ENCODE measurements at places on chromosomes 2 and 18.

GRCh38 chr2:18311420-18312195, 248.8 kb downstream of the RDH14 start:
- no peak for DNase-seq

GRCh38 chr18:50656396-50656795, 96.5 kb downstream of the MAPK4 start:
- DNase-seq, result no peak

DNA sequence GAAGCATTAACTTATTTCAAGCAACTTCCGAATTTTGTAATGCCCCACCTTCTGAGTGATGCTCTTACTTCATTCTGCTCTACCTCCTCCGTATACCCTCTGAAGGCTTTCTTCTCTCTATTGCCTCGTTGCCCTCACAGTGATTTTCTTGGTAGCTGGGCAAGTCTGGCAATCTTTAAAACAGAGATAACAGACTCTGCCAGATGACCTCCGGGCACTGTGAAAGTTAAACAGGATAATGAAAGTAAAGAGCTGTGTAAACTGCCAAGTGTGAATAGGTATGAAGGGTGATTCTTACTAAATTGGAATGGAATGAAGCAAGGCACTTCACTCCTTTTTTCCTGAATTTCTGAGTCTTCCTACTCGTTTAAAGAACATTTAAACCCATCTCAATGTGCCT, 207.3 kb upstream of the GYPC start:
- DNase-seq, result no peak

DNA sequence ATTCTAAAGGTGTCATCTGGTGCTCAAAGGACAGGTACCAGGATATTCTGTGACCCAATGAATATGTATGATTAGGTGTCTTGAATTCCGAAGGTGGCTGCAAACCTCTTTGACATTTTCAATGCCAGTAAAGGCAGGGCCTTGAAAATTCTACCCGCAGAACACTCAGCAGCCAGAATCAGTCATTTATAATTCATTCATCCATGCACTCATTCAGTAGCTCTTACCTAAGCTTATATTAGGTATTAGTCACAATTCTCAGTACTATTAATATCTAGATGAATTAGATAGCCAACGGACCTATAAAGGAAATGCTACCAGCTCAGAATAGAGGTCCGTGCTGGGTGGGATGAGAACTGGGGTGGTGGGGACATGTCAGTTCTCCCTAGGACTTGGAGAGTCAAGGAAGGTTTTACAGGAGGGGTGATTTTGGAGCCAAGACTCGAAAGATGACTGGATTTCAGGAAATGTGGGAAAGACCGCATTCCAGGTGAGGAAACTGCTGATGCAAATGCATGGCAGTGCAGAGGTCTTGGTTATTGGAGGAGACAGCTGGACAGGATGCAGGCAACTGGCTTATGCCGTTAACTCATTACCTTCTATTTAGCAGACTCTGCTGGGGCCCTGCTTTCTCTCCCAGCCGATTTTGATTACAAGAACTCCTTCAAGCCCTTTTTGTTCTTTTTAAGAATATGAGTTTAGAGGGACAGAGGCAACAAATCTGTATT, 7.2 kb downstream of the TRIB2 start:
- DNase-seq, result no peak

GRCh38 chr2:160889439-160890170, 270.6 kb upstream of the TANK start:
- DNase-seq, result no peak

GRCh38 chr18:48860269-48861180, 90.2 kb downstream of the SMAD7 start:
- no peak for DNase-seq

DNA sequence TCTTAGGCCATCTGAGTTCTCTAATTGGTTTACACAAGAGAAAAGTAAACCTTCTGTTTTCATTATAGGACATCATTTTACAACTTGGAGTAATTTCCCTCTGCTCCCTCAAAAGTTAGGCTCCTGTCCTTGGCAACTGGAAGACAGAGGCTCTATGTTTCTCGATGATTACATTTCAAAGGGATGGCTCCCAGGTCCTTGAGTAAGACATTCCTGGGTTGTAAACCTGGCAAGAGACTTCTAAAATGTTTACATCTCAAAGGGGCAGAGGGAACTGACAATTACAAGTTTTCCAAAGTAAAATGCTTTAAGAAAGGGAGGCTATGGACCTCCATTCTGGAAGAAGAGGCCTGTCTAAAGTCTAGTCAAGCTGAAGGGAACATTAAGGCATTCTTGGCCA, 268.3 kb upstream of the REG3G start:
- no peak for DNase-seq

GRCh38 chr2:202841090-202841867, 30.3 kb downstream of the ICA1L start:
- no peak for DNase-seq

GRCh38 chr2:172889768-172890430, 154.3 kb downstream of the RAPGEF4 start:
- DNase-seq, result no peak

GRCh38 chr2:97706708-97707345, 6.5 kb upstream of the ZAP70 start:
- no peak for DNase-seq

- DNase-seq, result no peak
Observed at GRCh38 chr2:48709096-48710034, 46.2 kb downstream of the LHCGR start.

GRCh38 chr2:181474222-181474881, 17.2 kb downstream of the ITGA4 start:
- DNase-seq, result no peak

GRCh38 chr18:57439609-57439968, 4.4 kb downstream of the ONECUT2 start:
- no peak for DNase-seq

DNA sequence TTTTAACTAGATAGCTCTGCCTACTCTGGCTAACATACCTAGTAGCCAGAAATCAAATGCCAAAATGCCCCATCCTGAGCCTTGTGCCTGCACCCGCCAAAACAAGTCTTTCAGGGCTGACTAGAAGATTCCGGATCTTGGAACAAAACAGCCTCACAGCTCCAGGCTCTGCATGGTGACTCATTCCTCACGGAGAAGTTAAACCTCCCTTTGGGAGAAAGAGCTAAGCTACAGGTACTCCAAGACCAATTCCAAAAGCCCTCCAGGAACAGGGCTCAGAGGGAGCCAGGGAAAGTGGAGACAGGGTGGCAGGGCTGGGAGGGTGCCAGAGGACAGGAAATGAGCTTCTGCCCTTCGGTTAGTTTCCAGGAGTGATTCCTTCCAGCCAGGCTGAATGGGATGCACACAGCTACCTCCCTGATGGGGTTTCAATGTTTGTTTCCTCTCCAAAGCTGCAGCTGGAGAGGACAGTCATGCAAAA, 295.6 kb downstream of the TNS1 start:
- DNase-seq, result no peak

GRCh38 chr2:15073664-15074063, 441.1 kb downstream of the LRATD1 start:
- DNase-seq, result peak; percentile 14

DNA sequence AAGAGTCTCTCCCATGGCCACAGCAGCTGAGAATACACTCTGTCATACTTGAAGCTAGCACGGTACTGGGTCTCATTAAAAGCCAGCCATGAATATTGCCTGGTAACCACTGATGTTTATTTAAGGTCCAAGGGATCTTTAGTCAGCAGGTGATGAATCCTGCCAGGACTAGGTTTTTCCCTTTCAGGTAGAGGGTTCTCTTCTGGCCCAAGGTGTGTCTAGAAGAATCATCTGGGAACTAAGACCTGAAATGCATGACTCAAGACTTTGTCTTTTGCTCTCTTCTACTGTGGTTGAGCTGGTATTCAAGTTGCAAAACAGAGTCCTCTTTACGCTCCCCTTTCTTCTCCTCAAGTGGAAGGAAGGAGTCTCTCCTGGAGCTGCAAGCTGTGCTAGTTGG, 400.5 kb upstream of the FSIP2 start:
- DNase-seq, result no peak

- no peak for DNase-seq
Observed at GRCh38 chr18:32302806-32303205, 113.0 kb downstream of the MEP1B start.

DNA sequence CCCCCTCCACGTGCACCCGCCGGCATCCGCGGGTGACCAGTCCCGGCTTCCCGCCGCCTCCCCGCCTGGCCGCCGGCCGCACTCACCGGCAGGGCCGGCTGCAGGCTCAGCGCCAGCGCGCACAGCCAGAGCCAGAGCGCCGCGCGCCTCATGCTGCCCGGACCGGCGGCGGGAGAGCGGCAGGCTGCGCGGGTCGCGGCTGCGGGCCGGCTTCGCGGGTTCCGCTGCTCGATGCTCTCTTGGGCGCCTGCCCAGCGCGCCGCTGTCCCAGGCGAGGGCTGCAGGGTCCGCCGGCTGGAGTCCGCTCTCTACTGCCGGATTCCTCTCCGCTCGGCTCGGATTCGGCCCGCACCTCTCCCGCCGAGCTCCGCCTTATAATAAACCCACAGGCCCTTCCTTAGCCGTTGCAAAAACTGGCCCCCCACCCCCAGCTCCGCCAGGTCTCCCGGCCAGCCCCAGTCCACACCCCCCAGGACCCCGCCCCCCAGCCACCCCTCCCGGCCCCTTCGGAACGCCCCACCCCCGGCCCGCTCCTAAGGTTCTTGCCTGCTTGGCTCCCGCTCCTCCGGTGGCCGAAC, at the start of gene SDC1:
Gene SDC1 (minus strand): TSS at position 415 of the 578 bp plus-strand sequence. CDS start 263 bp downstream, at position 152.
- peak; percentile 24 for DNase-seq

DNA sequence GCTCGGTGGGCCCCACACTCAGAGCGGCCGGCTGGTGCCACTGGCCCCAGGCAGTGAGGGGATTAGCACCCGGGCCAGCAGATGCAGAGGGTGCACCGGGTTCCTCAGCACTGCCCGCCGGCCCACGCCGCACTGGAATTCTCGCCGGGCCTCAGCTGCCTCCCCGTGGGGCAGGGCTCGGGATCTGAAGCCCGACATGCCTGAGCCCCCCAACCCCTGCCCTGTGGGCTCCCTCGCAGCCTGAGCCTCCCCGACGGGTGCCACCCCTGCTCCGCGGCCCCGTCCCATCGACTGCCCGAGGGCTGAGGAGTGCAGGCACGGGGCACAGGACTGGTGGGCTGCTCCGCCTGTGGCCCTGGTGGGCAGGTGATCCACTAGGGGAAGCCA, 37.6 kb upstream of the TWSG1 start:
- no peak for DNase-seq

GRCh38 chr2:20642055-20642971, 8.6 kb downstream of the HS1BP3 start:
- DNase-seq, result no peak

GRCh38 chr18:22020127-22020866, 149.1 kb upstream of the GATA6 start:
- DNase-seq, result no peak

DNA sequence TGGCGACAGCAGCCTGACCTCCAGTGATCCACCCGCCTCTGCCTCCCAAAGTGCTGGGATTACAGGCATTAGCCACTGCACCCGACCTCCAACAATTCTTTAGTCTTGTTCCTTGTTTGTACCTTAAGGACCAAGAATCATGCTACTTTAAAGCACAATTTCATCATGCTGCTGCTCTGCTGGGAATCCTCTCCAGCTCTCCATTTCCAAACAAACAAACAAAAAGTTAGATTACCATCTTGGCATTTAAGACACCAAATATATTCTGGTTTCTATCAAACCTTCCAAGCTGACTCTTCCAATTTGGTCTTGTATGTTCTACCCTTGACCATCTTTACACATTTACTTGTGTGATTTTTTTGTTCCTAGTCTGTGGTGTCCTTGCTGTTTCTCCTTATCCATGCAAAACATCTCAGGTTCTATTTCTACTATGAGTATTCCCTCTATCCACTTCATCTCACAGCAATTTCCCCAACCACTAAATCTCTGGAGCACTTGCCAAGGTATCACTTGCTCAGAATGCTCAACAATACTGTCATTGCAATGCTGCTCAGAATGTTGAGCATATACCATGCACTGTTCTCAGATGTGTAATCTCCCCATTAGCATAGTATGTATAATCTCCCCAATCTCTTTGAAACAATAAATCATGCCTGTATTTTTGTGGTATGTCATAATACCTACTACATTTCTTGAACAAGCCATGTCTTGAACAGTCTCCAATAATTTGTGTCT, 73.2 kb upstream of the GALNT5 start:
- no peak for DNase-seq

DNA sequence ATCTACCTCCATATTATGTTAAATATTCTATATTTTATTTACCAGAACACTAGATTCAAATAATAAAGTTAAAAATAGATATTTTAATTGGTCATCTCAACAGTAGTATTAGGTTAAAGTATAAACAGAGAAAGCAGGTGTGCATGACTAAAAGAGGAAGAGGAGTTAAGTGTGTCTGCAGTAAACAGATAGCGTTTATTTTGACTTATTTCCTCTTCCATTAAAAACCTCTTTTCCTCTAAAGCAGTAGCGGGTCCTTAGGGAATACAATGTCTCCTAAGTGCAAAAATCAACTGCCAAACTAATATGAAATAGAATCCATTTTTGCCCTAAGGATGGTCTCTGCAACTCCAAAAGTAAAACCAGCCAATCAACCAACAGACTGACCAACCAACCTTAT, 27.7 kb downstream of the EIF2AK3 start:
- DNase-seq, result no peak

- no peak for DNase-seq
Observed at GRCh38 chr2:210318486-210318885, 3.5 kb upstream of the MYL1 start.

Measured in HS-27A (cell line).